Body of pancreas (tissue), 4 donors: ENCODE measurements at places on chromosomes 4 and X. TPM values are rescaled to one million over a fixed set of nuclear protein-coding genes. Genes with fewer than 3 reads are reported as not detected.
A peak's percentile ranks its signal among the peaks of the same experiment; 100 is the strongest.

DNA sequence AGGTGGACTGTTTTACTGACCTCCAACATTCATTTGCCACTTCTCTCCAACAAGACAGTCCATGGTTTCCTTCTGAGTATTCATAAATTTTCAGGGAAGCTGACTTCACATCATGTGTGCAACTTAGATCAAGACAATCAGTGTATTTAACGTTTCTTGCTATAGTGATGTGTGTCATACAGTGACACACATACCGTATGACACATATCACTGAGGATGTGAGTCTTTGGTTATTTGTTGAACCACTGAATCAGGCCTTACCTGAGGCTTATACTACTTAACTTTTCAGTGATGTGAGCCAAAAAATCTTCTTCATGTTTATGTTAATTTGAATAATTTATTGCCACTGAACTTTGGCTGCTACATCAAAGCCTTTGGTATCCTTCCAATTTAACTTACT lies 166.8 kb downstream of the BMPR1B start:
- DNase-seq: no peak

GRCh38 chr4:28744066-28744465 lies 1883.4 kb downstream of the STIM2 start:
- DNase-seq: no peak

GRCh38 chr4:186592966-186593586 lies 37.7 kb upstream of the MTNR1A start:
- DNase-seq: no peak

The RPS6KA6 gene
- 0.99 TPM for total RNA-seq

GRCh38 chr4:173273941-173274340 lies 60.2 kb downstream of the HMGB2 start:
- DNase-seq: no peak

DNA sequence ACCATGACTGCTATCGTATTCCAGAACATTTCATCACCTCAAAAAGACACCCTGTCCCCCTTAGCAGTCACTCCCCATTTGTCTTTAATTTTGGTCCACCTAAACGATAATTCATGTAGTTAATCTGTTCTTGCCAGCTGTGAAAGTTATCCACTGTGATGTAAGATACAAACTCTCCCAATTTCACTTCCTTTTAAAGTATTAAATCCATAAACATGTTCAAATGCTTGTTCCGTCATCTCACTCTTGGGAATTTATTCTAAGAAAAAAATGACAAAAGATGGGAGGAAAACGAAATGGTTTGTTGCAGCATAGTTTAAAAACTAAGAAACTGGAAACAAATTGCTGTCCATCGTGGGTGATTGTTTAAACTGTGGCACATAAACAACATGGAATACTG lies 53.7 kb upstream of the IRF2 start:
- no peak for DNase-seq

DNA sequence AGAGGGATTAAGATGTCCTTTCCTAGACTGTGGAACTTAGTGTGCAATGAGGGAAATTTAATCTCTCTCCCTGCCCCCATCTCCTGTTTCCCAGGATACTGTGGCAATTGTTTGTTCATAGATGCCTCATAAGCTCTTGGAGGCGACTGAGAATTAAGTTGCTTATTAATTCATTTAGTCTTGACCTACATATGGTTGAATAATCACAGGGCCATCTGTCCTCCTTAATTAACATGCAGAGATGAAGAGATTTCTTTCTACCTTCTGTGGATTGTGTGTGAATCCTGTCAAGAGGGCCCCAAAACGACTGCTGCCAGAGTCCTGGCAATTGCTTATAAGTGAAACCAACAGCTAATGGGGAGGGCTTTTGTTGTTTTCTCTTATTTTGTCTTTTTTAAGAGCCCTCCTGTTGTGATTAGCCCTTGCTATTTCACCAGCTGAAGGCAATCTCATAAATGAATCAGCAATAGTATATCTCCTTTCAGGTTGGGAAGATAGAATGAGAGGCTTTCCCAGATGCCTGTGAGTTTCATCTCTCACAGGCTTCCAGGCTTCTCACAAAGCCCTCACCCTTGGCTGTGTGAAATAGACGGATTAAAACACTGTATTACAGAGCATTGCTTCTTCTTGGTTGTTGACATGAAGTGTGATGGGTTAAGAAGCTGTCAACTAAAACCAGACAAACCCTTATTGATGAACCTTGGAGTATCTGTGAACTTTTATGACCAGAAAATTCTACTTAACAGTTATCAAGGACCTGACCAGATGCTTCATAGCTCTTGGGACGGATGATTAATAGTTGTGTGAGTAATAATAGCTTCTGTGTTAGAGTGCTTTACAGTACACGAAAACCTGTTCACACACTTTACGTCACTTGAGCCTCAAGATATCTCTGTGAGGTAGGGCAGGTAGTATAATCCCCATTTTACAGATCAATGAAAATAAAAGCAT lies 58.5 kb downstream of the PGRMC2 start:
- DNase-seq: no peak

The CYBB gene
- 3.6 TPM for total RNA-seq

The CSN1S1 gene
- total RNA-seq: 2.3 TPM

GRCh38 chr4:102530986-102531385 lies 29.8 kb downstream of the NFKB1 start:
- no peak for DNase-seq

The TBC1D8B gene
- 10.6 TPM for total RNA-seq

DNA sequence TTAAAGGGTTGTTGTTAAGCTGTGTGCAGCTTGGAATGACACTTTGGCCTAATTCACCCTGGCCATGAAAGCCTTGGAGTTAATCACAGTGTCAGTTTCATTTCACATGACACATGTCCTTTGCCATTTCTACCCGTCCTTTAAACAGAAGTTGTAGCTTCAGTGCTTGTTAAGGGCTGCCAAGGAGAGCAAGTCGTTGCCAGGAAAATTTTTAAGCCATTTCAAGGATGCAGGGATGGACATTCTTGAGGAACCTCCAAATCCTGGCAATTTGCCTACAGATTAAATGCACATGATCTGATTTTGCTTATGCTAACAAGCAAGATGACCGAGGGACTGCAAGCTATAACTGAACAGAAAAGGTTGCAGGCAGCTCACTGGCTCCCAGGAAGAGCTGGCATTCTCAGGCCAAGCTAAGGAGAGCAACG lies 40.5 kb downstream of the SETD7 start:
- no peak for DNase-seq

The RAB41 gene
- not detected for total RNA-seq

GRCh38 chrX:119654112-119654531 lies 38.8 kb downstream of the SEPTIN6 start:
- DNase-seq: peak; percentile 35

DNA sequence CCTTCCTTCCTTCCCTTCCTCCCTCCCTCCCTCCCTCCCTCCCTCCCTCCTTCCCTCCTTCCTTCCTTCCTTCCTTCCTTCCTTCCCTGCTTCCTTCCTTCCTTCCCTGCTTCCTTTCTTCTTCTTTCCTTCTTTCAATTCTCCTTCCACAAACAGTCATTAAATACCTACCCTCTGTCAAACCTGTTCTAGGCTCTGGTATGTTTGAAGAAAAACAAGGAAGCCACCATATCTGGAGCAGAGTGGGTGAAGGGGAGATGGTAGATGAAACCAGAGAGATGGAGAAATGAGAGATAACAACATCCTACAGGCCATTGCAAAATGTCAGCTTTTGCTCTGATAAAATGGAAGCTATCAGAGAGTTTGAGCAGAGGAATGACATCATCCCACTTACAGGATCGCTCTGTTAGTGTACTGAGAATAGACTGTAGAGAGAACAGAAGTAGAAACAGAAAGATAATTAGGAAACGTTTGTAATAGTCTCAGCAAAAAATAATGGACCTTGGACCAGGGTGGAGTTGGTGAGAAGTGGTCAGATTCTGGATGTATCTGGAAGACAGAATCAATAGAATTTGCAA lies 334.0 kb downstream of the STIM2 start:
- DNase-seq: no peak

DNA sequence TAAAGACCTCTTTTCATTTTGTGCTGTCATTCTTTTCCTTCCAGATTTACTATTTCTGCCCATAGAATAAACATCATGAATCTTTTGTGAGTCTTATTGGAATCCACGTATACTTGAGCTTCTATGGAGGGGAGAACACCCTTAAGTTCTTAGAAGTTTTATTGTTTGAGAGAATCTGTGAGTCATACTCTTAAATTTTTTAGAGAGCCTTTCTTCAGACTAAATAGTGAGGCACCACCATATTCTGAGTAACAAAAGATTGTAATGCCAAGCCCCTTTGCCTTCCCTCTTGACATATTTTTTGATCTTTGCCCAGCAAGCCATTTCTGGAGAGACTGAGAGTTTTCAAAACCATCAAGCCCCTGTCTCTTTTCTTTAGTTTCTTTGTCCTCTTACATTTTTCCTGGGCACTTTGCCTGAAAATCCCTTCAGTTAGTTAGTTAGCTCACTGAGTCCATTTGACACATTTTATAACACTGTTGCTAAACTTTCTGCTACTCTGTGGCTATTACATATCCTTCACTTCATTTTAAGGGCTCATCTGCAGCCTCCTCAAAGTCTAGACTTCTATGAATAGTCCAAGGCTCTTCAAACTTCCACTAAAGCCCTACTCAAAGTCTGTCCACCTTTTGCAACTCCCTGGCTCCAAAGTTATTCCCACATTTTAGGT lies 65.3 kb upstream of the NDUFC1 start:
- DNase-seq: no peak

DNA sequence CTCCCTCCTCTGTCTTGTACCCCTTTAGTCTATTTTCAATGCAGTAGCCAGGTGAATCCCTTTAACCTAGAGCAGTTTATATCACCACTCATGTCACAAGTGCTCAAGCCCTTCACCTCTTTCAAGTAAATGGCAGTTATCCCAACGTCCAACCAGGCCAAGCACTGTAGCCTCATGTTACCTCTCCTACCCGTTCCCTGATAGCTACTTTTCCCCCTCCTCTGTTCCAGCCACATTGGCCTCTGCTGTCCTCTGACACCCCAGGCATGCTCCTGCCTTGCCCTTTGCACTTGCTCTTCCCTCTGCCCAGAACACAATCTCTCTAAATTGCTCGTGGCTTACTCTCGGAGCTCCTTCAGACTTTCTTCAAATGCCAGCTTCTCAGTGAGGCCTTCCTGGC lies 15.2 kb downstream of the GUCY1B1 start:
- no peak for DNase-seq

DNA sequence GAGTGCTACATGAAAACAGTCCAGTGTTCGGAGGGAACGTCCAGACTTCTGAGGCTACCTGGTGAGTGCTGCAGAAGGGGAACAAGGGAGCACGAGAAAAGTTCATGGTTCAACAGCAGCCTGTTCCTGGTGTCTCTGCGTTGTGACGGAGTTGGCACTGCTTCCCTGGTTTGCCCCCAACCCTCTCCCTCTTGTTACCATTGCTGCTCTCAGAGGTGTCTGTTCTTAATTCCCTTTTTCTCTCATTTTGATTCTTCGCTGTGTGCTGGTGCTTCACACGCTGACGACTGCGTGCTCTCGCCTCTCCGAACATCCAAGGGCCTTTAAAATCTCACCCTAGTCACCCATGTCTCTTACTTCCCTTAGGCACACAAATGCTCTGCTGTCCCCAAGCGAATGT lies 1.6 kb upstream of the FAM149A start:
- no peak for DNase-seq

GRCh38 chrX:102712216-102712966 lies at the start of gene GPRASP2:
TSS of gene GPRASP2 (plus strand) at chrX:102712448. CDS start at chrX:102714870, 2,422 bp downstream.
- DNase-seq: peak; percentile 66

GRCh38 chr4:74366367-74366911 lies 1.5 kb downstream of the EREG start:
- DNase-seq: no peak

DNA sequence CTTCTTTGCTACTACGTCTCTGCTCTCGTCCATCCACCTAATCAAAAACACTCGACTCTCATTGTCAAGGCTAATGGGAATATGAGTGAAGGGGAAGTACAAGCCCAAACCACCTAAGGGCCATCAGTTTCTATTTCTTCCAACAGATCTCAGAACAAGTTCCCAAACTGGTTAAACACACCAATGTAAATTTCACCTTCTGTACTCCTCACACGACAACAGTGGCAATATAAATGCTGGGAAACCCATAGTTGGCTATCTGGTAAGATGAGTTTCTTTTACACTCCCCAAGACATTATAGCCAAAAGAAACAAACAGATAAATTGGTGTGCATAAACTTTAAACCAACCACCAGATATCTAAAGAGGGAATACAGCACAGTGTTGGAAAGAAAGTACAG lies 21.9 kb downstream of the ACSL1 start:
- DNase-seq: no peak

The SLC26A1 gene
- 1.6 TPM for total RNA-seq

DNA sequence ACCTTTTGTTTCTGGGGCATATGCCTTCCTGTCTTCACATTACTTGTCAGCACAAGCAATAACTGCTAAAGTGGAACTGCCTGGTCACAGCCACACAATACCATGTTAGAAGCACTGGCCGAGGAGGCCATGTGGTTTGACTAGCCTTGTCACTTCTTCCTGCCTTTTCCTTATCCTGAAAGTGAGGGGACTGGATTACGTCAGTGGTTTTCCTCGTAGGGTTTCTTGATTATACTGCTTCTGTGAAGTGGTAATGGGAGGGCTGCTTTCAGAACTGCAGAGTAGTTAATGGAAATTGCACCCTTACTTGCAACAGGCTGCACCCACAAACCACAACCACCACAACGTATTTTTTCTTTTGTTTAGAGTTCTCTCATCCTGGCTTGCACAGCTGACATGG lies 26.6 kb downstream of the ZRSR2 start:
- no peak for DNase-seq

The MAGIX gene
- total RNA-seq: 40.9 TPM

The ADGRA3 gene
- total RNA-seq: 29.3 TPM

DNA sequence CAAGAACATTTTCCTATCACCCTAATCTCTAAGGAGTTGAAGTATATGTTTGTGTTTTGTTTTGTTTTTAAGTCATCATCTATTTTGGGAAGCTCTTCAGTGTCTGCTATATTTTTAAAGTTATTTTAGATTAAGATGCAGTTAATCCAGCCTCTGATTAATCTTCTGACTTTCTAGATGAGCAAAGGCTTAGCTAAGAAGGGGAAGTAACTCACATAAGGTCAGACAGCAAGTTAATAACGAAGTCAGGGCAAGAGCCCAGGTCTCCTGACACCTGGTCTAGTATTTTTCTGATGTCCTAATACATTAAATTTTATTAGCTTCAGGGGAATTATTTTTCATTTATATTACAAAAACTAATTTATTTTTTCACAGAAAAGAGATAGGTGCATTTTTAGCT lies 168.5 kb downstream of the SOWAHB start:
- no peak for DNase-seq

The USP53 gene
- 77.6 TPM for total RNA-seq

The FRG2 gene
- not detected for total RNA-seq

The RBM10 gene
- 16.1 TPM for total RNA-seq

The ENPP6 gene
- not detected for total RNA-seq
